H9 (cell line): ENCODE measurements at places on chromosomes 5 and 9. TPM values are rescaled to one million over a fixed set of nuclear protein-coding genes. Genes with fewer than 3 reads are reported as not detected.

The FAM219A gene
- 16.7 and 17.5 TPM in 2 replicates for total RNA-seq

The POU5F2 gene
- total RNA-seq = 0.11 and 0.22 TPM in 2 replicates

The IFNA21 gene
- total RNA-seq = not detected in 2 replicates

The PGGT1B gene
- total RNA-seq = 56.4 and 59.7 TPM in 2 replicates

The GOLGA1 gene
- 7.6 TPM in 2 replicates for total RNA-seq

The ESM1 gene
- total RNA-seq = not detected in 2 replicates

The KCNMB1 gene
- 0.22 and 0.28 TPM in 2 replicates for total RNA-seq

The MOCS2 gene
- total RNA-seq = 23.6 and 24.8 TPM in 2 replicates

The EGR1 gene
- 76.6 and 83.3 TPM in 2 replicates for total RNA-seq

The NEURL1B gene
- total RNA-seq = 3.6 TPM in 2 replicates

The NUTM2G gene
- 0.48 and 0.57 TPM in 2 replicates for total RNA-seq

The PCDHGB6 gene
- total RNA-seq = 5.5 and 6.0 TPM in 2 replicates

The NRG2 gene
- 0.13 TPM in 1 of 2 replicates, not detected in the other for total RNA-seq

The C9orf50 gene
- not detected in 2 replicates for total RNA-seq

The EIF4EBP3 gene
- total RNA-seq = 7.7 and 10.1 TPM in 2 replicates

The GGTA1 gene
- total RNA-seq = not detected in 2 replicates

The BAAT gene
- total RNA-seq = 0.09 and 0.15 TPM in 2 replicates

The LIFR gene
- 6.3 and 7.8 TPM in 2 replicates for total RNA-seq

The CFAP157 gene
- 0.15 and 0.22 TPM in 2 replicates for total RNA-seq

The SLC34A3 gene
- not detected in 2 replicates for total RNA-seq

The CCL21 gene
- total RNA-seq = not detected in 2 replicates

The SAPCD2 gene
- 29.8 and 30.0 TPM in 2 replicates for total RNA-seq

The DOCK2 gene
- 7.8 and 8.3 TPM in 2 replicates for total RNA-seq

The TMEM252 gene
- not detected in 2 replicates for total RNA-seq

The SLCO6A1 gene
- total RNA-seq = 0.46 and 0.77 TPM in 2 replicates

The LVRN gene
- 0.07 and 0.09 TPM in 2 replicates for total RNA-seq

The SPINK6 gene
- total RNA-seq = not detected in 2 replicates

The AGXT2 gene
- not detected in 2 replicates for total RNA-seq

The ANKRD31 gene
- 0.11 and 0.13 TPM in 2 replicates for total RNA-seq

The HTR4 gene
- total RNA-seq = not detected in 2 replicates

The SLC36A2 gene
- 0.07 and 0.15 TPM in 2 replicates for total RNA-seq

The APC gene
- 28.1 and 29.3 TPM in 2 replicates for total RNA-seq

The FOXI1 gene
- total RNA-seq = not detected in 2 replicates

The LCNL1 gene
- 0.18 and 0.20 TPM in 2 replicates for total RNA-seq

The MAP3K1 gene
- 11.1 TPM in 2 replicates for total RNA-seq

The PSD2 gene
- 0.09 and 0.22 TPM in 2 replicates for total RNA-seq

The BARX1 gene
- 1.2 TPM in 2 replicates for total RNA-seq

The MYMK gene
- total RNA-seq = not detected in 2 replicates
